ENCODE measurements at places on chromosomes 1 and 21.

- no peak for DNase-seq
These were observed 92.0 kb downstream of the ETS2 start for GRCh38 chr21:38897532-38898421.

GRCh38 chr1:245837718-245838117, 669.4 kb downstream of the SMYD3 start:
- DNase-seq = no peak

DNA sequence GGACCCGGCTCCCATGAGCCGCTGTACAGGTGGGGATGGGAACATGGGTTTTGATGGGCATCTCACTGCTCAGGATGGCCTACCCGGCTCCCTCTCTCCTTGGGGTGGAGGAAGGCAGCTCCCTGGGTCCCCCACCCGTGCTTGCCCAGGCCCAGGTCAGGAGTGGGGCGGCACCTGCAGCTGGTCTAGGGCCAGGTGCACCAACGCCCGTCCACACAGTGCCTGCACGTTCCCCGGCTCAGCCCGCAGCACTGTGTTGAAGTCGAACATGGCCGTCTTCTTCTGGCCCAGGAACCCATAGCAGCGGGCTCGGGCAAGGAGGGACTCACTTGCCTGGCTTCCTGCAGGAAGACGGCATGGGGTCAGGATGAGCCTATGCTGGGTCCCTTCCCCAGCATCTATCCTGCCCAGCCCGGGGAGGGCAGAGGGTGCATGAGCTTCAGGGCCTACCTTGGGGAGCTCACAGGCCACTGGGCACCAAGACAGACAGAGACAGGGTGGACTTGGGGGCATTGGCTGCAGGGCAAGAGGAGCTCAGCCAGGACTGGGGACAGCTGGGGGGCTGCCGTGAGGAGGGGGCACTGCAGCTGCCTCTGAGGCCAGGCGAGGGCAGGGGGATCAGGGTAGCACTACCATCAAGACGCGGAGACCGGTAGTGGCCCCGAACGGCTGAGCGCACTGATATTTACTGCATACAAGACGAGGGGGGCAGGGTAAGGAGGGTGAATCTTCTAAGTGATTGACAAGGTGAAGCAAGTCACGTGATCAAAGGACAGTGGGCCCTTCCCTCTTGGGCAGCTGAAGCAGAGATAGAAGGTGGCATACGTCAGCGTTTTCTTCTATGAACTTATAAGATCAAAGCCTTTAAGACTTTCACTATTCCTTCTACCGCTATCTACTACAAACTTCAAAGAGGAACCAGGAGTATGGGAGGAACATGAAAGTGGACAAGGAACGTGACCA, 17.8 kb downstream of the TTC34 start:
- no peak for DNase-seq

DNA sequence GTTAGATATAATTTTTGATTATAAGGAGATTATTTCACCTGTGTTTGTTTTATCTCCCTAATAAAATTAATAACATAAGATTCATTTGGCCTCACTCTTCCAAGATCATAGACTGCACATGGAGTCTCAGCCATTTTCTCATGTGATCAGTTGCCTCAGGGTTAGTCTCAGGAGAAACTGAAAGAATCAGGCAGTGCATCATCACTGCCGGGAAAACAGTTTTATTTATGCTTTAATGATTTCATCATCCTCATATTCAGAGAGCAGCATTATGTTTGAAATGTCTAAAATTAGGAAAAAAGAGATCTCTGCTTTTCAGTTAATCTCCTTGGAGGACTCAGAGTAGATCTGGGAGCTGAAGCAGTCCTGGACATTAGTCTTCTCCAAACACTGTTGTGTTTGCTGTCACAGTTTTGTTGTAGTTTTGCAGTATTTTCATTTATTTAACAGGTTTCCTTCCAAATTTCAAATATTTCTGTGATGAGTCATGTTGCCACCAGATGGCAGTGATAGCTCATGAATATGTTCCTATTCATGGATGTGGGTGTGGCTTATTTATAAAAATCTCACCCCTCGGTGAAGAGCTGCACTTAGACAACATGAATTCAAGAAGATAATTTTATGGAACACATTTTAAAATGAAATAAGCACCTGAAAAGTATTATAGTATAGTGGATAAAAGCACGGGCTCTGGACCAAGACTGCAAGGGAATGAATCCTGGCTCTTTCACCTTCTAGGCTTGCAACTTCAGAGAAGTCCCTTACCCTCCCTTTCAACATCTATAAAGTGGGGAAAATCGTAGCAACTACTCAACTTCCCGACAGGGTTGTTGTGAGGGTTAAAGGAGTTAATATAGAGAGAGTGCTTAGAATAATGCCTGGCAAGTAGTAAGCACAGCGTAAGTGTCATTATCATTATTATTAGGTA, 31.2 kb downstream of the CHD1L start:
- DNase-seq = peak; percentile 9

DNA sequence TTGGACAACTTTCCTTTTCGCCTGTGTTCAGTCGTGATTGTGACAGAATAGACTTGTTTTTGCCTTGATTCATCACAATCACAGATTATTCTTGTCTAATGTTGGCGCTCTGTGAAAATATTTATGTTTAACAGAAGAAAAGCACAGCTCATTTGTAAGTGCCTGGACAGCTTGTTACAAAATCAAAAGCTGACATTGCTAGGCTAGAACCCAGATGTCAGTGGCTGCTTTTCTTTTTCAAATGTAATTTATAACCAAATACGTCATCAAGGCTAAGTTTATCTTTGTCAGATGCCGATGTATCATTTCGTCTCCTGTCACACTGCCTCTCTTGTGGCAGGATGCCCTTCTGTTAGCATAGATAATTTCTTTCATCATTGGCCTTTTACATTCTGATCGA, 1227.3 kb downstream of the PLA2G4A start:
- DNase-seq = no peak

DNA sequence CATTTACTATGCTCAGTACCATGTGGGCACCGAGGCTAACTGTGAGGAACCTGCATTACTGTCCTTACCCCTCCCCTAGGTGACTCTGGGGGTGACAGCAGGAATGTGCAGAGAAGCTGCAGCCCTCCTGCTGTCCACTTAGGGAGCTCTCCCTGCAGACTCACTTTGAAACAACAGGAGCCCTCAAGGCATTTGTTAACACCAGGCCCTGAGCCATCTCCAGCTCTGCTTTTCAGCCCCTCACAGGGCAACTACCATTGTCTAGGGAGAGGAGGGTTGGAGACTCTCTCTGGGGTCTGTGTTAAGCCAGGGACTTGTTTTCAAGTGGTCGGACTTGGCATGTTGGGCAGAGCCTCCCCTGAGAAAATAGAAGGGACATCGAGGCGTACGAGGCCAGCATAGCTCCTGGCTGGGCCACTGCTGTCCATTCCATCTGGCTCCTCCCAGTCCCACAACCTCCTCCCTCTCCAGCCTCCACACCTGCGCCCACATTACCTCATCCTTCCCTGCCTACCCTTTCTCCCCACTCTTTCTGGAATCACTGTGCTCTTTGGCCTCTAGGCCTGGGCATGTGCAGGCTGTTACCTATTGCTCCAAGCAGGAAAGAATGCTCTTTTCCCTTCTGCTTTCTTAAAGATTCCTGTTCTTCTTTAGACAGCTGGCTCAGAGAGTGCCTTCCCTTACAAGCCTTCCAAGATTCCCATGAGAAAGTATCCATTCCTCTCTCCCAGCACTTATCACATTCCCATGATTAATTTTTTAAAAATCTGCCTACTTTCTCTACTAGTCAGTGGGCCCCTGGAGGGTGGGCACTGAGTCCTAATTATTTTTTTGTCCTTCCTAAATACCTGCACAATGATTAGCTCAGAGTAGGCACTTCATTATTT, 102.7 kb upstream of the GCLM start:
- DNase-seq = no peak

- no peak for DNase-seq
These were observed 106.6 kb upstream of the BARHL2 start for GRCh38 chr1:90823686-90824085.

- DNase-seq = no peak
These were observed 2.1 kb downstream of the MROH7 start for GRCh38 chr1:54643736-54644135.

- DNase-seq = no peak
These were observed 58.9 kb upstream of the NEK2 start for GRCh38 chr1:211734359-211734758.

DNA sequence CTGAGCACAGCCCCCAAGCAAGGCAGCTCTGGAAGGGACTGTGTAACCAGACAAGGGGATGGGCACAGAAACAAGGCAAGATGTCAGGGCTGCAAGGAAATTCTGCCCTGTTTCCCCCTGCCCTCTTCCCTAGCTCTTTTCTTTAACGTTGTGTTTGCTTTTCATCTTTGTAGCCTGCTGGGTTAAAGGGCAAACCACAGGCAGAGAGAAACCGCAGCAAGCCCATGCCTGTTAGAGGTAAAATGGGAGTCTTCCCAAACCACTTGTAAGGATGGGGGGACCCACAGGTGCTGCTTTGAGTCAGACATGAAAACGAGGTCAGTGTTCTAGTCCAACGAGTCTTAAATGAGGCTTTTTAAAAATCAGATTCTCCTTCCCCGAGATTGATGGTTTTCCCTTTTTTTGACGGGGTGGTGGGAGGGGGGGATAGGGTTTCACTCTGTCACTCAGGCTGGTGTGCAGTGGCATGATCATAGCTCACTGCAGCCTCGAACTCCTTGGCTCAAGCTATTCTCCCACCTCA, 13.3 kb downstream of the TGFBR3 start:
- peak; percentile 30 for DNase-seq

DNA sequence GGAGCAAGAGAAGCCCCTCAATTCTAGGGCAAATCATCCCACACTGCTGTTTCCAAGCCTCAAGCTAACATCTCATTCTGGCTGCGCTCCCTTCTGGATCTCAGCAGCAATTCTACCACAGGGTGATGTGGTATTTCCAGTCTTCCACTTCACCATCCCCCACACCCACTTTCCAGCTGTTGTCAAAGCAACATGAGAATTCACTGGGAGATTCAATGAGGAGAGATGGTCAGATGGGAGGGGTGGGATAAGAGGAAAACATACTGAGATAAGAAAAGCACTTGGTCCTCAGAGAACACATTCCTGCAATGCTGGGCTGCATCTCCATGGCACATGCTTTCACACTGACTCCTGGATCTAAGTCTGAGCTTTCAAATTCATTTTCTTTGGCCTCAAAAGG, 47.3 kb upstream of the LRRC52 start:
- no peak for DNase-seq

- DNase-seq = no peak
These were observed 38.9 kb downstream of the PATJ start for GRCh38 chr1:61781151-61781550.

- no peak for DNase-seq
These were observed 342.5 kb downstream of the ADGRL2 start for GRCh38 chr1:82143108-82143833.

DNA sequence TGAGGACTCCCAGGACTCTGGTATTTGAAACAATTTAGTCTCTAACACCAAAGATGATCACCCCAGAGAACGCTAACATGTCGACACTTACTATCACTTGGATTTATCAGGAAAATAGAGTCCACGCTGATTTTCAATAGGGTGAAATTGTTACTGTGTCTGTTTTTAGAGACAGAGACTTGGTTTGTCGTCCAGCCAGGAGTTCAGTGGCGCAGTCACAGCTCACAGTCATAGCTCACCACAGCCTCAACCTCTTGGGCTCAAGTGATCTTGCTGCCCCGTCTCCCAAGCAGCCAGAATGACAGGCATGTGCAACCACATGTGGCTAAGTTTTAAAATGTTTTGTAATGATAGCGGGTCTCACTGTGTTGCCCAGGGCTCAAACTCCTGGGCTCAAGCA, 5.3 kb downstream of the SSU72 start:
- DNase-seq = no peak

GRCh38 chr21:46411691-46412090, 47.0 kb upstream of the DIP2A start:
- DNase-seq = no peak

- no peak for DNase-seq
These were observed 11.5 kb downstream of the PALMD start for GRCh38 chr1:99657213-99658030.

DNA sequence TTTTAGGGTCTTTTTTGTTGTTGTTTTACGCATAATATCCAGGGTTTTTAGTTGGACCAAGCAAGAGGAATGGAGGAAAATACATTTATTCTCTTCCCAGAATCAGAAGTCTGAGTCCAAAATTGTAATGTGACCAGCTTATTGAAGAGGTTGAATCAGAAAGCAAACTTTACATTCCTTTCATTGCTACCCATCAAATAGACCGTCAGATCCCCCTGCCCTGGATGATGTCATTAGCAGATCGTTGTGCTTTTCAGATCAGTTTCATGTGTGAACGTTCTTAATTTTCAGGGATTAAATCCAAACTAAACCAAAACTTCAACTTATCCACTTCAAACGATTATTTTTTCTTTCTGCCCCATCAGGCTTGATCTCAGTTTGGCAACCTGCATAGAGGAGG, 85.7 kb upstream of the NGF start:
- no peak for DNase-seq

GRCh38 chr1:235843461-235843961, 23.2 kb downstream of the LYST start:
- no peak for DNase-seq

GRCh38 chr1:207960346-207960745, 49.4 kb upstream of the CD34 start:
- DNase-seq = no peak

DNA sequence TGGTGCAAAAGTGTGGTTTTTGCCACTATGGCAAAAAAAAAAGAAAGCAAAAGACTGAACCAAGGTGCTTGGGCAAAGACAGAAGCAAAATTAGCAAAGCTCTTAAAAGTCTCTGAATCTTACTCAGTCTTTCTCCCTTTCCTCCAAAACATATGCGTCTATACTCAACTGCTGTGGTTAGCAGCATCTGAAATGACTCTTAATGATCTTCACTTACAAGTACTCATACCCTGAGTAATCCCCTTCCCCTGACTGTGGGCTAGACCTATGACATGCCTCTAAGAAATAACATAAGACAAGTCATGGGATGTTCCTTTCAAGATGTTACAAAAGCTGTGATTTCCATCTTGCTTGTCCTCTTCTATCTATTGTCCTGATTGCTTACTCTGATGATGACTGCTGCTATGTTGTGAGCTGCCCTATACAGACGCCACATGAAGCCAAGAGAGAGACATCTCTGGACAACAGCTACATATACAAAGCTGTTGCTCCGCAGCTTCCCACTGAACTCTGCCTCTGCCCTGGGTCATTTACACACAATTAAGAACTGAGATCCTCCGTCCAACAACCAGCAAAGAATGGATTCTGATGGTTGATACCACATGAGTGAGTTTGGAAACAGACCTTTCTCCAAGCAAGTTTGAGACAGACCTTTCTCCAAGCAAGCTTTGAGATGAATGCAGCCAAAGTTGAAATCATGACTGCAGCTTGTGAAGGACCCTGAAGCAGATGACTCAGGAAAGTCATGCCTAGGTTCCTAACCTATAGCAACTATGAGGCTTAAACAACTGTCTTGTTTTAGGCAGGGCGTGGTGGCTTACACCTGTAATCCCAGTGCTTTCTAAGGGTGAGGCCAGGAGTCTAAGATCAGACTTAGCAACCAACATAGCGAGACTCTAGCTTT, 55.2 kb downstream of the PUM1 start:
- no peak for DNase-seq

GRCh38 chr21:42309753-42310213, 5.4 kb downstream of the TFF3 start:
- DNase-seq = peak; percentile 67

GRCh38 chr1:104878203-104878909, 1128.7 kb downstream of the AMY1C start:
- no peak for DNase-seq

GRCh38 chr1:234628089-234628488, 18.1 kb upstream of the IRF2BP2 start:
- DNase-seq = no peak

Data from T-helper 2 cell (primary cell).